ENCODE measurements at places on chromosomes 3 and 15. TPM values are rescaled to one million over a fixed set of nuclear protein-coding genes. Genes with fewer than 3 reads are reported as not detected.

- DNase-seq: no peak
These were observed 101.2 kb downstream of the FRMD5 start for GRCh38 chr15:44093836-44094235.

DNA sequence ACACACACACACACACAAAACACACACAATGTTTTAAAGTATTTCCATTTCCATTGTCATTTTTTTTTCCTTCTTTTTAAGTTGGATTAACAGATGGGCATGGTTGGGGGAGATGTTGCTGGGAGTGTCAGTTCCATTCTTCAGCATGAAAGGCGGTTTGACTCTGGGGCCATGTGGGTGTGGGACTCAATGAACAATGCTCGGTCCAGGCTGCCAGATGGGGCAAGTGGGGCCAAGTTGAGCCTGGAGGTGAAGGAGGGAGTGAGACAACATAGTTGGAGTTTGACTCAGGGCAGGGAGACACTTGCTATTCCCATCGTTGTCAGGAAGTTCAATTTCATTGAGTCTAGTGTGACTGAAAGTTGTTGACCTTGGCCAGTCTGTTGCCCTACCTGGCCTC is 125.3 kb downstream of the TLE3 start:
- DNase-seq: no peak

DNA sequence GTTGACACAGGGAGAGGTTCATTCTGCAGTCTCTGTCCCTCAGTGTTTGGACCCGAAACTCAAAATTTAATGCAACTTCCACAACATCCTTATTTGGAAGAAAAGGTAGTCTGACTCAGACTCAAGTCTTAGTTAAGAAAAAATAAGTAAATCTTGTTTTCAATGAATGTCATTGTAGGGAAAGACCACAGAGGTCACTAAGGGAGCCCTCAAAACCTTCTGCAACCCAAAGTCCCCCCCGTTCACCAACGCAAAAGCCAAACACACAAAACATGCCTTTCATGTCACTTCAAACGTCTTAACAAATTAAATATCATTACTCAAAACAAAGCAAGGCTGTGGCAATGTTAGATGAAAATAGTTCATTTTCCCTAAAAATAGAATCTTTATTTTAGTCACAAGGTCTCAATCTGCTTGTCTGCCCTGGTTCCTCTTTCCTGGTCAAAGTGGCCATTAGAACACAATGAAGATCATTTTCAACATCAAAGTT is 20.9 kb upstream of the SSUH2 start:
- DNase-seq: no peak

- no peak for DNase-seq
These were observed 198.7 kb downstream of the NTRK3 start for GRCh38 chr15:88057836-88058235.

GRCh38 chr3:46080124-46080968 is 53.1 kb upstream of the XCR1 start:
- no peak for DNase-seq

The ZNF619 gene
- total RNA-seq: 1.4 TPM

The P2RY13 gene
- not detected for total RNA-seq

The SLC12A6 gene
- 5.4 TPM for total RNA-seq

The LTF gene
- total RNA-seq: 1.1 TPM
